ENCODE measurements at places on chromosomes 6 and 20.

GRCh38 chr6:145373826-145374225 is 361.5 kb downstream of the EPM2A start:
- no peak for DNase-seq

DNA sequence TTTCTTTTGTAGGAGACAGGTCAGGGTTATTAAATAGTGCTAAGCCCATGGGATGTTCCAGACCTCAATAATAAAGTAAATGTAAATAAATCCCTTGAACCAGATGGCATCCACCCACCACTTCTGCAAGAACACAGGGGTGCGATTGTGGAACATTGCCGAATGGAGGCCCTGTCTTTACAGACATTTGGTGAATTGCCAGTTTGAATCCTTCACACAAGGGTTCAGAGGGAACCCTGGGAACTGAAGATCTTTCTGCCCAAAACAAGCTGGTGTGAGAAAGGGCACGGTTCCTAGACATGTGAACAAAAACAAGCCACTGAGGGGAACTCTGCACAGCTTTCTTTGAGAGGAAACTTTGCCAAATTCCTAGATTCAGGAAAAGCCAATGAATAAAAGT is 30.2 kb upstream of the RNF8 start:
- no peak for DNase-seq

- DNase-seq, result no peak
Observed at GRCh38 chr6:16140607-16141006, 11.7 kb downstream of the MYLIP start.

GRCh38 chr6:10408457-10408856 is 6.4 kb downstream of the TFAP2A start:
- DNase-seq, result no peak

DNA sequence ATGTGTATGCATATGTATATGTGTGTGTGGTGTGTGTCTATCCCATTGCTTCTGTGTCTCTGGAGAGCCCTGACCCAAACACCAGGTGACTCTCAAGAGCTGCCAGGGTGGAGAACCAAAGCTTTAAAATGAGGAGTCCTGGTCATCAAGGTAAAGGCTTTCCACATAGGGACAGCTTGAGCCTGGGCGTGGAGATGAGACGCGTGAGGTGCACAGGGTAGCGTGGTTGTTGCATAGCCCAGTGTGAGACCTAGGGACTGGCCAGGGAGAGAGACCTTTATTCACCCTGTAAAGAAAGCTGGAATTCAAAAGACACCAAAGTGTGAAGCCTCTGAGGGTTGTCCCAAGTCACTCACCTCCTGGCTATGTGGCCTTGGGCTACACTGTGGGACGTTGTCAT is 149.1 kb downstream of the SYCP2 start:
- DNase-seq, result no peak

DNA sequence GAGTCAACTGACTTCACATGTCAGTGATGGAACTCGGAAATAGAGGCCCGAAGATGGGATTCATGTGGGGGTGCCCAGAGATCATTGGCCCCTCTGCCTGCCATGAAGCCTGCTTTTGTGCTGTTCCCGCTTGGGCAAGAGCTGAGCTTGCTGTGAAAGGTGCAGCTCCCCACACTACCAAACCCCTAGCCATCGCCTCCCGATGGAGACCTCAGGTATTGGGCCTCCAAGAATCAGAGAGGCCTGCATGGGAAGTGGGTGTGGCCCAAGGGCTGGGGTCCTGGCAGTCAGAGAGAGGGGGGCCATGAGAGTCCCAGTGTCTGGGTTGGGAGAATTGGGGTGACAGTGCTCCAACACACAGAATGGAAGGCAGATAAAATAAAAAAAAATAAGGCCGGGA is 160.9 kb downstream of the SOD2 start:
- DNase-seq, result no peak

- DNase-seq, result no peak
Observed at GRCh38 chr6:107670792-107671199, 153.3 kb downstream of the SCML4 start.

- DNase-seq, result no peak
Observed at GRCh38 chr6:166955121-166955864, 1.1 kb downstream of the RNASET2 start.

DNA sequence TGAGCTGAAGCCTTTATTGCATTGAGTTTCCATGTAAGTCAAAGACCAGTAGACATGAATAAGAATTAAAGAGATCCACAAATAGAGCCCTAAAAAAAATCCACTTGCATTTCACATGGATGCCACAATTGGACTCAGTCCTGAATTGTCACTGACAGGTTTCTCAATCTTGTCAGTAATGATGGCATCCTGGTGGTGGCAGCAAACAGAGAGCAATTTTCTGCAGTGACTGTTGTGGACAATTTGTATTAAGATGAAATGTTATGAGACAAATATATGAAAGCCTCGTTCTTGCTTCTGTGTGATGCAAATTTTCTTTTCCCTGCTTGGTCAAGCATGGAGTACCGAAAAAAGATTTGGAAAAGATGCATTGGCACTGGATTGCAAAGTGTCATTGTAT is 278.9 kb downstream of the SAMD5 start:
- DNase-seq, result no peak

- DNase-seq, result no peak
Observed at GRCh38 chr20:41510847-41511450, 107.2 kb downstream of the CHD6 start.

GRCh38 chr6:5510331-5511133 is 249.2 kb downstream of the FARS2 start:
- DNase-seq, result no peak

GRCh38 chr6:56922645-56923044 is 32.3 kb upstream of the BEND6 start:
- DNase-seq, result no peak

DNA sequence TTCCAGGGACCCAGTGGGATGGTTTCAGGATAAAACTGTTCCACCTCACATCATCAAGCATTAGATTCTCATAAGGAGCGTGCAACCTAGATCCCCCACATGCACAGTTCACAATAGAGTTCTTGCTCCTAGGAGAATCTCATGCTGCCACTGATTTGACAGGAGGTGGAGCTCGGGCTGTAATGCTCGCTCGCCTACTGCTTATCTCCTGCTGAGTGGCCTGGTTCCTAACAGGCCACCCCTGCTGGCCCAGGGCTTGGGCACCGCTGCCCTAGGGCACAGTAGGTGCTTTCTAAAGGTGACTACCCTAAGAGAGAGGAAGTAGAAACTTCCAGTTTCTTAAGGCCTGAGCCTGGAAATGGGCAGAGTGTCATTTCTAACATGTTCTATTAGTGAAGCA is 656.9 kb downstream of the PRKN start:
- DNase-seq, result no peak

GRCh38 chr6:168683621-168684020 is 242.6 kb downstream of the SMOC2 start:
- no peak for DNase-seq

DNA sequence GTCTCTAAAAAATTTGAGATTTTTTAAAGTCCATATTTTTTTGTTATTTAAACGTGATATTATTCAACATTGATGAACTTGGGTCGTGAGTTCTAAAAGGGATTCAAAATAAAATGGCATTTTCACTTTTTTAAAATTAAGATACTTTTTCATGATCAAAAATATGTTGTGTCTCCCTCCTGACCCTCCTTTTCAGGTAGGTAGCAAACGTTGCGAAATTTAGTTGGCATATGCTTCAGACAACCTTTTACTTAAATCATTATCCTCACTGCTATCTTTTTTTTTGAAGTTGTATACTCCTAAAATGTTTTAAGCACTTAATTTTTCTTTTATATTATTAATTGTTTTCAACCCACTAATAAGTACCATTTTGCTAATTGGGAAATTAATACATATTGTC is 133.5 kb downstream of the ARHGAP18 start:
- no peak for DNase-seq

- no peak for DNase-seq
Observed at GRCh38 chr6:98605705-98606104, 228.7 kb upstream of the POU3F2 start.

GRCh38 chr6:6006428-6007365 is at the start of gene NRN1:
TSS of gene NRN1 (minus strand) at chr6:6006925. CDS start at chr6:6006749, 176 bp downstream.
- DNase-seq, result no peak

DNA sequence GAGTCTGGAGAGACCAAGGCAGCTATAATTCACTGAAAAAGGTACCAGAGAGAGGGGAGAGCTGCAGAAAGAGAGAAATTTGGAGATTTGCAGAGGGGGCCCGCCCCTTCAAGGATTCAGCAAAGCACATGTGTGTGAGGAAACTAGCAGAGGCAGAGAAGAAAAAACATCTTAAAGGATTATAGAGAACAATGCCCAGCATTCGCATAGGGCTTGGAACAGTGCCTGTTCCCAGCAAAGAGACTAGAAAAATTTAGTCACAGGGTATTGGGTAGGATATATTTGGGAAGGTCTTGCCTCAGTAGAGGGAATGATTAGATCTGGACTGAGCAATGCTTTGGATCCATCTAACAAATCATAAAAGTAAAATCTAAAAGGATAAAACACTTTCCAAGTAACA is 44.0 kb downstream of the SRPK1 start:
- no peak for DNase-seq

DNA sequence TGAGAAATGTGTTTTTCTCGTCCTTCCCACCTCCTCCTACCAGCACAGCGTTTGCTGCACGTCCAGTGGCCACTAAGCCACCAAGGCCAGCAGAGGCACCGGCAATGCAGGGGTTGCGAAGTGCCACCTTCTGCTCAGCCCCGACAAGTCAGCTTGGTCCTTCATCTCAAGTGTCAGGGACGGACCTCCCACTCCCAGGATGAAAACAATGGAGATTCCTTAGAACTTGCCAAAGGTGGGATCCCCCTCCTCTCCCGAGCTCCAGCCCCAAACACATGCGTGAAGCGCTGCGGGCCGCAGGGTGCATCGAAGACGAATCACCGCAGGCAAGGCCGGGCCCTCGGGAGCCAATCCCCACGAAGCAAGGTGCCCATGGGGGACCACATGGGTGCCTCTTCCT is 60.8 kb downstream of the WDR27 start:
- no peak for DNase-seq

GRCh38 chr6:26553635-26554446 is 15.7 kb downstream of the HMGN4 start:
- peak; percentile 69 for DNase-seq

- no peak for DNase-seq
Observed at GRCh38 chr20:3010985-3011723, 32.3 kb upstream of the GNRH2 start.

DNA sequence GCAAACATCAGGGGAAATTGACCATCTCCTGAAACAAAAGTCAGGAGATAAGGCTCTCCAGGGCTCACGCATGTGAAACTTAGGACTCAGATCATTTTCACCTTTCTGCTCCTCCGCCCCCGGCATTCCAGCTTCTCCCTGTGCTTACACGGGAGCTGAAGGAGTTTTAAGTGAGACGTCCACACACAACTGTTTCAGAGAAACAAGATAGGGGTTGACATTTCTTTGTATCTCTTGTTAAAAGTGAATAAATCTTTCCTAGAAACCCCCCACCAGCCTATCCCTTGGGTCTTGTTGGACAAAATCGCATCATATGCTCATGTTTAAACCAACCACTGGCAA is 46.1 kb downstream of the FAM50B start:
- no peak for DNase-seq

GRCh38 chr6:11730641-11731040 is 48.0 kb downstream of the ADTRP start:
- DNase-seq, result no peak

DNA sequence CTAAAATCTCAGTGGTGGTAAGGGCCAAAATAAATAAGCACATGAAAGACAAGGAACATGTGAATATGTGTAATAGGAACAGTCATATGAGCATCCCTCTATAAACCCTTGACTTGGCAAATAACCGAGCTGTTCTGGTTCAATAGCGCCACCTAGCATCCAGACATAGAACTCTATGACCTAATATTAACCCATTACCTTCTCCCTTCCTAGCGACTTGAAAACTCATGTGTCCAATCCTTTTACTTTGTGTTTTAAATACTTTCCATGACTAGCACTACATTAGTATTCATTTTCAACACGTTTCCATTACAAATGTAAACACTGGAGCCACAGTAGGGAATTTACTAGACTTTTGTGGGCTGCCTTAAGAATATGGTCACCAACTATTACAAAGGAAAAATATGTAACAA is 279.7 kb downstream of the UST start:
- no peak for DNase-seq

- DNase-seq, result no peak
Observed at GRCh38 chr6:23031986-23032385, 462.6 kb downstream of the HDGFL1 start.

DNA sequence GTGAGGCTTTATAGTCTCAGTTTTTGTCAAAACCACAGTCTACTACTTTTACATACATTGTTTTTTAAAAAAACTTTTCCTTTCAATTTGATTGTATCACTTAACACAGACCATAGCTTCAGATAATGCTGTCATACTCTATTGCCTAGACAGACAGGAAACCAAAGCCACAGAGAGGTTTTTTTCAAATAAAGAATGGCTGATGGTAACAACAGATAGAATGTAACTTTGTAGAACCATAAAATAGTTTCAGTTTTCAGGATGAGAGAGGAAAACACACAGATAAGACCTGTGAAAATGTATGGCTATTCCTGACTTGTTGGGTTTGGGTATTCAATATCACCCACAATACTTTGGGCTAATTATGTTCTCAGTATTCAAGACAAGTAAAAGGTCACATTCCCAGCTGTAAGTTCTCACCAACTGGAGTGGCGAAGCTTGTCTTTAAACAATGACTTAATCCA is 94.0 kb downstream of the ADGRG6 start:
- no peak for DNase-seq
